ENCODE measurements at places on chromosomes 1 and 21.
A peak's percentile ranks its signal among the peaks of the same experiment; 100 is the strongest.

DNA sequence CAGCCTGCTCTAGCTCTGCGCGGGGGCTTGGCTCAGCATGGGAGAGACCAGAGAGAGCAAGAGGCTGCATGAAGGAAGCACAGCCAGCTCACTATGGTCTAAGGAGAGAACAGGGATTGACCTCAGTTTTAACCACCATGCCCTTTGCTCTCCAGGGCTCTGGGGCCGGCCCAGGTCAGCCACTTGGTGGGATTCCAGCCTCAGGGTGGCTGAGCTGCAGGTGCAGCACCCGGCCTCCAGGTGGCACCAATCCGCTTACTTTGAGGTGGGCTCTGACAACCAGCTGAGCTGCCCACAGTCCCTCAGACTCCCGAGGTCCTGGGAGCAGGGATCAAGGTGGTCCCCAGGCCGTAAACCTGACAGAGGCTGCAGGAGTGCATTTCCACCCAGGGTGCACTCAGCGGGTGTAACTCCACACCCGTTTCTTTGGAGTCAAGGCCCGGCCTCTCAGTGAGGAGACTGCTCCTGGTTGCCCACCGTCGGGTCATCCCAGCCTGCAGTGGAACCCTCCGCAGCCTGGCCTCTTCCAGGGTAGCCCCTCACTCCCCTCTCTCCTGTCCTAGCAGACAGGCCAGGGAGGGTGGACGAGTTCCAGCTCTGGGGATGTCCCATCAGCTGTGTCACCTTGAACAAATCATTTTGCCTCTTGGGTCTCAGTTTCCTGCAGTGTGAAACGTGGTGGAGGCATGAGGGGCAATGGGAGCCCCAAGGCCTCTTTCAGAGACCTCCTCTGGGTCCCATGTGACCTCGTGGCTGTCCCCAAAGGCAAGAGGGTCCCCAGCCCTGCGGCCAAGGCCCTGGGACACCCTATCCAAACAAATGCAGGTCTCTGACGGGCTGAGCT lies 607 bp upstream of the LGR6 start:
- peak; percentile 53 for DNase-seq

GRCh38 chr1:20702416-20702815 lies 15.4 kb downstream of the KIF17 start:
- no peak for DNase-seq

DNA sequence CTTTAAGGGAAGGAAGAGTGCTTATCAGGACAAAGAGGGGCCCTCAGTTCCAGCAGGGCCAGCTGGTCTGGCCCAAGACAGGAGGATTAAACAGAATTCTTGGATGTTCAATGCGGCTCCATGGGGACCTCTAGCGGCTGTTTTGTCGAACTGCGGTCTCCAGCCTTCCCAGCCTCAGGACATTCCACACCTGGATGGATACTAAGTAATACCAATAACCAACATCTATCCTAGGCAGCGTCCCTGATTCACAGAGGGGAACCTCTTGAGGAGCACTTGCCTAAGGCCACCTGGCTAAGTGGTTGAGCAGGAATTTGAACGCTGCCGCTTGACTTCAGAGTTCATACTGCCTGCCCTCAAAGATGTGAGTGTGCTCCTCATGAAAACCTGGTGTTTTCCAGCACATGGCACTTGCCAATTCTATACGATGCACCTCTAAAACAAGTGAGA lies 15.5 kb upstream of the CD247 start:
- DNase-seq: peak; percentile 77

GRCh38 chr1:115275216-115275615 lies 62.8 kb downstream of the NGF start:
- DNase-seq: peak; percentile 11

GRCh38 chr1:41474490-41475271 lies 9.8 kb downstream of the EDN2 start:
- DNase-seq: no peak

DNA sequence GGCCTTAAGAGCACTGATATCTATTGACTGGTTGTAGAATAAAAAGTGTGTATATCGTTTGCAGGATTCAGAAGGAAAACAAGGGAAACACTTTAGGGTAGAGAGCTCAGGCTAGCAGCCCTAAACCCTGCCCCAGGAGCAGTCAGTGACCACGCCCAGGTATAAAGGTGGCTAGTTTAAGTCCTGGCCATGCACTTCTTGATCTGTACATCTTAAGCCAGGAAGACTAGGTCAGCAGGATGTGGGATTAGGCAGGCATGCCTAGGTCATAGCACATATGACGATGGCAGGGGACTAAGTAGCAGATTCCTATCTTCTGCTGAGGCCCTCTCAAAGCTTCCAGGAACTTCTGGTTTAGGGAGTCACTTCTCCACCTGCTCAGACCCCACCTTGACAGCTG lies 158.0 kb upstream of the CD34 start:
- DNase-seq: no peak

DNA sequence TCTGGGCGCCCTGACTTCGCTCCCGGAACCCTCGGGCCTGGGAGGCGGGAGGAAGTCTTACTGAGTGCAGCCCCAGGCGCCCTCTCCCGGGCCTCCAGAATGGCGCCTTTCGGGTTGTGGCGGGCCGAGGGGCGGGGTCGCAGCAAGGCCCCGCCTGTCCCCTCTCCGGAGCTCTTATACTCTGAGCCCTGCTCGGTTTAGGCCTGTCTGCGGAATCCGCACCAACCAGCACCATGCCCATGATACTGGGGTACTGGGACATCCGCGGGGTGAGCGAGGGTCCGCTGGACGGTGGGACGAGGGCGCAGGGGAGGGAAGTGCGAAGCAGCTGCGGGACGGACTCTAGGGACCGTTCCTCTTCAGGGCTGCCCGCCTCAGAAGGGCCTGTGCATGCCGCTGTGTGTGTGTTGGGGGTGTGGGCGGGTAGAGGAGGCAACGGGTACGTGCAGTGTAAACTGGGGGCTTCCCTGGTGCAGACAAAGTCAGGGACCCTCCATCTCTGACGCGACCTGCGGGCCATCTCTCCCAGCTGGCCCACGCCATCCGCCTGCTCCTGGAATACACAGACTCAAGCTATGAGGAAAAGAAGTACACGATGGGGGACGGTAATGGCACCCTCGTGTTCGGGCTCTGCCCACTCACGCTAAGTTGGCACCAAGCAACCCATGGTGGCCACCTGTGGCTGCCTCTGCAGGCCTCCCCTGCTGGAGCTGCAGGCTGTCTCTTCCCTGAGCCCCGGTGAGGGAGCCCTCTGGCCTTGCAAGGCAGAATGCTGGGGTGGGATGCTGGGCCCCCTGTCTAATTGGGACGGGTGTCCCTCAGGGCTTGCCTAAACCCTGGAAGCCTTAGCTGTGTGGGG lies at the start of gene GSTM1:
TSS of gene GSTM1 (plus strand) at position 177 of the 859 bp plus-strand sequence. CDS start at position 234, 57 bp downstream.
- DNase-seq: no peak

DNA sequence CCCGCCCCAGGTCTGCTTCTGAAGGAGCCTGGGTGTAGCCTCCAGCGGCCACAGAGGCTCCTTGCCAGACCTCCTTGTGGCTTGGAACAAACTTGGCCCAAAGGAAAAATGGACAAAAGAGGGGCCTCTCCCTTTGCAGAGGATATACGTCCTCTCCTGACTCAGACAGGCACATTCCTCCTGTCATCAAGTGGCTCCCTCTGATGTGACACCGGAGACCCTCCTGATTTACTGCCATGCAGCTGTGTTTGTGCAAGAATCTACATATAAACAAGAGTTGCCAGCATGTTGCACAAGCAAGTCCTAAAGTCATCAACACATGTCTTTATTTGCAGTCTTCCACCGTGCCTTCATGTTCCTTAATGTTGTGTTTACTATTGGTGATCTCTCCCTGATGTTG lies 54.1 kb upstream of the F3 start:
- no peak for DNase-seq

GRCh38 chr1:229947968-229948367 lies 119.1 kb upstream of the GALNT2 start:
- no peak for DNase-seq

GRCh38 chr21:46597896-46598343 lies 7.0 kb downstream of the S100B start:
- DNase-seq: no peak

DNA sequence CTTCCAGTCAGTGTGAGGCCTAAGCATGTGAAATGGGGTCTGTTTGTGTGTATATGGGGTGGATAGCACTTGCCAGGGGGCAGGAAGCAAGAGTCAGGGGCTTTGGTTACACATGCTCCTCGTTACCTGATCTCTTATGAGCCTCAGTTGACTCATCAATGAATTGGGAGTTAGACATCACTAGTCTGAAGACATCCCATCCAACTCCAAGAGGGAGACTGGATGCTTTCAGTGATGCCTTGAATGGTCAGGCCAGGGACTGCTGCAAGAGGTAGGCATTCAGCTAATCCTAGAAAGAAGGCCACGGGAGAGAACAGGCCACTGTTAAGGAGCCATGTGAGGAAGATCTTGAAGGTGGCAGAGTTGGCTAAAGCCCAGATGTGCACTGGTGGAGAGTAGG lies 6.3 kb downstream of the RAB25 start:
- DNase-seq: no peak

DNA sequence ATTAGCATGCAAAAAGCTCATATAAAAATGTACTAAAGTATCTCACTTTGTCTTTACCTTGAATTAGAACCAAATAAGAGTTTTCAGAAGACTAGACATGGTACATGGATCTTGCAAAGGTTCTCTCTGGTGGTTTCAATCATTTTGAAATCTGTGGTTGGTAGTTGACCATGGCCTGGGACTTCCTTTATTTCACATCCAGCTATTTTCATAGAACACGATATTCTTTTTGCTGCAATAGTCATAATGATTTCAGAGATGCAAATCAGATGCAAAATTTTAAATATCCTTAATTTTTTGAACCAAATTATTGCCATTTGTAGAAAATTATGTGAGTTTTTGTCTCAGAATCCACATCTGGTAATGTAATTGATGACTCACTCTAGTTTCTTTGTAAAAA lies 375.1 kb upstream of the ZP4 start:
- DNase-seq: no peak

DNA sequence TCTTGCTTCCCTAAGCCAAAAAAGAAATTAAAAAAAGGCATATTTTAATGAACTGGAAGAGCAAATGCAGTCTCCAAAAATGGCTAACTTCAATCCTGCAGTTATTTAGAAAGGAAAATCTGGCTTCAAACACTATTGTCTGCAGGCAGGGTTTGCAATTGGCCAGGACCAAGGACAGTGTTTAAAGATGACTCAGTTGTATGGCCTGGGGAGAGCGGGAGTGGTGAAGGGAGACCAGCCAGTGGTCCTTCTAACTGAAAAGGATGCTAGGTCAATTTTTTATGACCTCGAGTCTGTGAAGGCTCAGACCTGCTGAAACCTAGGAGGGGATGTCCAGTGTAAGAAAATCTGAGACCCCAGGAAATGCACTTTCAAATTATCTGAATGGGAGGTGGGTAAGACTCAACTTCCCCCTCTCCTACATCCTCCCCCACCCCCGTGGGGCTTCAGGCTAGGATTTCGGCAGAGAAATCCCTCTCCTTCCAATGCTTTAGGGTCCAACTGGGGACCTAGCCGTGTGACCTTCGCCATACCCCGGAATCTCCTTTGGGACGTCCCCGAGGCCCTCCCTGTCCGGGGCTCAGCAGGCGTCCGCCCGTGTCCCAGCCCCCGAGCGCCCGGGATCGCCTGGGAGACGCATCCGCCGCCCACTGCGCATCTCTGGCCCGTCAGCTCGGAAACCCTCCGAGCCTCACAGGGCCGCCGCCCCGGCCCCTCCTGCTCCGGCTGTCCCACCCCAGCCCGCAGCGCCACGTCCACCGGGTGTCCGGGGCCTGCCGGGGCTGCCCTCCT lies 602 bp upstream of the RIMKLA start:
- peak; percentile 67 for DNase-seq

DNA sequence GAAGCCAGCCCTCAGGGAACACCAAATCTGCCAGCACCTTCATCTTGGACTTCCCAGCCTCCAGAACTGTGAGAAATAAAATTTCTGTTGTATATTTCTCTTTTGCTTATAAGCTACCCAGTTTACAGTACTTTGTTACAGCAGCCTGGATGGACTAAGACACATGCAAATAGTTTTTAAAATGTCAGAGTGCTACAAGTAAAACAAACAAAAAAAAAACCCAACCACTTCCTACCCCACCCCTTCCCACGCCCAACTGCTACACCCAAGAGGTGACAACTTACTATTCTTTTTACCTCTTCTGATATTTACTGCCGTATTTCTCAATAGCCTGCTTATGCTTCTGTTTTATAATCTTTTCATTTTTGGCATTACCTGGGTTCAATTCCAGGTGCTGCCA lies 8.6 kb upstream of the SPSB1 start:
- no peak for DNase-seq

DNA sequence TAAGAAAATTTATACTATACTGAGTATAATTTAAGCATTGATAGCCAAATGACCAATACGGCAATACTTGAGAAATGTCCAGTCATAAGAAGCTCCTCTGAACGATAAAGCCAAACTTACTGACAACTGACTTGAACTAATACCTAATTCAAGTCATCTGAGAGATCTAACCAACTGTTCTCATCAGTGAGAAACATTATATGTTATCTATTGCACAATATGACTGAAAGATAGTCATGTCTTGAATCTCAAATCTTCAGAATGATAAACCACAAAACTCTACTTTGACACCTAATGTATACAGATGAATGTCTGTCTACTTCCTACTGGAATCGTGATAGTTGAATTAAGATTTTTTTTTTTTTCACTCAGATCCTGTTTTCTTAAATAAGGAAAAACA lies 39.0 kb downstream of the APP start:
- no peak for DNase-seq

DNA sequence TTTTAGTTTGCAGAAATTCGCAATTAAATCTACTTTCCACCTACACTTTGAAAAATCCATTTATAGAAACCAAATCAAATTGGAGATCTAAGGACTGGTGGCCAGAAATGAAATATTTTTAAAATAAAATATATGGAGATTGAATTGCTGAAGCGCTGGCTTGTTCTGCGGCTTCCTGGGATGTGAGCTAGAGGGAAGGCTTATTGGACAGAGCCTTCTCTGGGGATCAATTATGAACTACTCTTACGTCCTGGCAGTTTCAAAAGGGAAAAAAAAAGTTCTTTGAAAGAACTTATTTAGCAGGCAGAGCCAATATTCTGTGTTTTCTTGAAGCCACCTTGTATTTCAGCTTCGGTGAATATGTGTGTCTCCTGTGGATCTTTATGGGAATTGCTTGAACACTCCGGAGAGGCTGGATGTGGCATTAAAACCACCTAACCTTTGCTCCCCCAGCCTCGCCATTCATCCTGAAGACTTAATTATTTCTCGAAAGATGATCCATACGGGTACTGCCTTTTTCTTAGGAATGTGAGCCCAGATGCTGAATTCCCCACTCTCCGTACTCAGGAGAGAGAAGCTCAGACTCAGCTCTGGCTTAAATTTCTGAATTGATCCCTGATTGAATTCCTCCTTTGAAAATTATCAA lies 478.9 kb upstream of the VAMP3 start:
- no peak for DNase-seq

DNA sequence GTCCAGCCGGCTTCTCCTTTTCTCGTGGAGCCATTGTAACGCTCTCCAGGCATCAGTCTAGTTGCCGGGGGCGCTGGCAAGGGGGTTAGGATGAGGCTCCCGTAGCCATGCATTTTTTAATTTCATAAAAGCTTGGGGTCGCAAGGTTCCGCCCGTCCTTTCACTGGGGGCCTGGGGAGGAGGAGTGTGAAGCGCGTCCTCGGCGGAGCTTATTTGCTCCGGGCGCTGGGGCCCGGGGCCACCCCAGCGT lies 1.6 kb downstream of the ADGRL2 start:
- no peak for DNase-seq

Measured in NCI-H510A treated with DMSO at 0.1 percent for 48 hours (cell line).